ENCODE measurements at places on chromosomes 5 and 9.

- DNase-seq: no peak
These were observed 41.3 kb upstream of the TESK1 start for GRCh38 chr9:35563791-35564197.

GRCh38 chr9:116087246-116087645 is 66.3 kb upstream of the PAPPA start:
- DNase-seq: no peak

DNA sequence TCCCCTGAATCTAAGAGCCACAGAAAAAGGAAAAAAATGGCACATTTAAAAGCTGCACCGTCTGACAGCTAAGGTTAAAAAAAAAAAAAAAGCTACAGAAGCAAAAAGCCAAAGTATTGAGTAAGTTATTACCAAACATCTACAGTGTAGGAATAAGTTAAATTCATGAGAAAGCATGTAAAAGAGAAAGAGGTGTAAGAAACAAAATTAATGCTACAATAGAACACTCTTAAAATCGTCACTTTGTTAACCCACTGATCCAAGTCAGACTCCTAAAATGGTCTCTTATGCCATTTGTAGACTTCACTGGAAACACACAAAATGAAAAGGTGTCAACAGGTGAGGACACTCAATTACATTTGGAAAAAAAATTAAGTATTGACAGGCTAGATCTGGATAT is 120.2 kb downstream of the SSBP2 start:
- no peak for DNase-seq

GRCh38 chr9:99986642-99987041 is 80.2 kb downstream of the STX17 start:
- no peak for DNase-seq

- DNase-seq: no peak
These were observed 17.4 kb downstream of the NRG2 start for GRCh38 chr5:140025736-140026135.

Measured in CD14-positive monocyte (primary cell).